ENCODE measurements at places on chromosomes 12 and 14.

DNA sequence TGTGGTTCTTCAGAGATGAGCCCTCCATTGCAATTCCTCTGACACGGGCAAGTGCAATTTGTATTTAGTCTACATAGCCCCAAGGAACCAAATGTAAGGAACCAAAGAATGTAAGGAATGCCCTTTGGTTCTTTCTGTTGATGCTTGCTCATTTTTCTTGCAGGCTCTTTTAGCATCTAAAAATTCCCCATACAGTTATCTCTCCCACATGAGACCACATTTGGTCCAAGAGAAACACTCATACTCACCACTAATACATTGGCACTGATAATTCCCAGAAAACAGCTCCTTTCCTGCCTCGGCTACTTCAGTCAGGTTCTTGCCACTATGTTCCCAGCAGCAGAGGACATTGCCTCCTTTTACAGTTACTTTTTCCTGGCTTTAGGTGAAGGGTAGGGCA lies 332.6 kb downstream of the AEBP2 start:
- DNase-seq = no peak

DNA sequence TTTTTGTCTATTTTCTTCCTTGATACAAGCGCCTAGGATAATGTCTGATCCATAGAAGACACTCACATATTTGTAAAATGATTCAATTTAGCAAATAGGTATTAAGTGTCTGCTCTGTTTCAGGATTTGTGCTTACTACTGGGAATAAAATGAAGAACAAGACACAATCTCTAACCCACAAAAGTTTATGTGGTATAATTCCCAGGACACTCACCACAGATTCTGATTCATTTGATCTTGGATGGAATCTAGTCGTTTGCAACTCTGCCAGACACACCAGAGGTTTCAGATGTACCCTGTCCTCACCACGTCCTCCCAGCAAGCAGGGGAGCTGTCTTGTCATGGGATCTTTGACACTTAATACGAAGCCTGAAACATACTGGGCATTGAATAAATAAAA lies 208.3 kb downstream of the LRIG3 start:
- DNase-seq = no peak

GRCh38 chr12:11202811-11203210 lies 16.1 kb upstream of the TAS2R42 start:
- DNase-seq = no peak

DNA sequence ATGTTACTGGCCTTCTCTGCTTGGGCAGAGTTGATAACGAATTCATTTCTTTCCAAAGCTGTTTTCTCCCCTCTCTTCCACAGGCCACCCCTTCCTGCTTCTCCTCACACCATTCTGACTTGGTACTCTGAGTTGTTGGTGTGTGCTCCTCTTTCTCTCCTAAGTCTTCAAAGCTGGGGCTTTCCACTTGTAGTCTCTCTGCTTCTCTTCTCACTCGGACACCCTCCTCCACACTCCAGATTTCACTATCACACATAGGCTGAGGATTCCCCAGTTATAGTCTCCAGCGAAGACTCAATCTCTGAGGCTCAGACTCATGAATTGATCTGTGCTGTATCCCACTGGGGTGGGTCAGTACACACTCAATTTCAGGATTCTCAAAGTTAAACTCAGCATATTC lies 201.0 kb downstream of the SSPN start:
- no peak for DNase-seq

- no peak for DNase-seq
Measured at GRCh38 chr14:94307410-94307992, 14.4 kb upstream of the SERPINA10 start.

GRCh38 chr12:44574586-44574985 lies 301.5 kb downstream of the NELL2 start:
- DNase-seq = no peak

DNA sequence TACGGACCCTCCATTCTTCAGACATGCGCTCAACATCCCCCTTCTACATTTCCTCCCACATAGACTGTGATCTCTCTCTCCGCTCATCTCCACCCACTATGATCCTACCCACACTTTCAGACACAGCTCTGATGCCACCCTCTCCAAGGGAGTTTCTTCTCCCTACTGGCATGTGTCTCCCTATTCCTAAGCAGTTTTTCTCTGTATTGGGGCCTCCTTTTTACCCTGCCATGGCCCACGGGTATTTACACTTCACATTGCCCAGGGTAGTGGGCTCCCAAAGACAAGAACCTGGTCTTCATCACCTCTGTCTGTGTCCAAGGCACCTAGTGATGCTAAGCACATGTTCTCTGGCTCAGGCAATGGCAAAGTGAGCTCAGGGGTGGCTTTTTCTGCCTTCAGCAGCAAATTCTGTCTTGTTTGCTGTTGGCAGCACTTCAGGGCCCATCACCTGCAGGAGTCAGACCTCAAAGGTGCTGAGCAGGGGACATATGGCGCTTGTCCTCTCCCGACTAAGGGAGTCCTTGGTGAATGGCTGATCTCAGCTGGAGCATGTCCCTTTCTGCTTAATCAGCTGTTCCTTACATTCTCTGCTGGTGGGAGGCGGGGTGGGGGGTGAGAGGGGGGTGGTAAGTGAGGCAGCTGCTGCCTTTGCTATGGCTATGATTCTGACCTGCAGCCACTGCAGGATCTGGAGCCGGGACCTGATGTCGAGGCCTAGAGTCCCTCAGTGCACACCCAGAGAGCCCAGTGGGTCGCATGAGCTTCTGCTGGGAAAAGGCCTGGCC lies 256.8 kb downstream of the PCNX1 start:
- DNase-seq = no peak

DNA sequence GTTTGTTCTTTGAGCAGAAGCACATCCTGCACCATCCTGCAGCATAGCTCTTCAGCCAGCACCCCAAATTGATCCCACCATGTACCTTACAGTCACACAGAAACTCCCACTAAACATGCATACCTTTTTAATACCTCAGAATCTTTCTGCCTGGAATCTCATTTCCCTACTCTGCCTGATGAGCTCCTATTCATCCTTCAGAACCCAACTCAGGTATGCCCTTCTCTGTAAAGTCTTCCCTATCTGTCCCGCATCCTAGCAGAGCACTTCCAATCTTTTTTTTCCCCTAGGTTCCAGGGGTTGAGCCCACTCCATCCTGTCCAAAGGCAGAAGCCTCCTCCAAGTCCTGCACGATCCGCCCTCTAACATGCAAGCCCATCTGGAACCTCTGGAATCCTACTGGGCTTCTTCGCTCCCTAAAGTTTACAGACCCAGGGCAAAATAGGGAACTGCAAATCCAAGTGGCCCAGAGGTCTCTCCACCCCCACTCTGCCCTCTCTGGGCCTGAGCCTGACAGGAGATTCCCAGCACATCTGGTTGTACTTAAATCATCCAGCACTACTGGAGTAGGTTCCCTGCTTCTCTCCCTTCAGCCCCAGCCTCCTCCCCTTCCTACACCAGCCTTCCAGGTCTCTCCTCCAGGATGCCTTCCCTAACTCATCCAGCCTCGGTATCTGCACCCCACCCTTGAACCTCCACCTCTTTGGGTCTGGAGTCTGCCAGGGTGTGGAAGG lies 4.1 kb upstream of the FIGNL2 start:
- no peak for DNase-seq
